ENCODE measurements at places on chromosomes 12 and 14. TPM values are rescaled to one million over a fixed set of nuclear protein-coding genes. Genes with fewer than 3 reads are reported as not detected.

Gene CFAP54
- polyA plus RNA-seq = 3.6 TPM

Gene SPIC
- polyA plus RNA-seq = not detected

Gene SERPINA5
- polyA plus RNA-seq = 9.6 TPM

Gene ACTR10
- polyA plus RNA-seq = 98.3 TPM

Gene LHX5
- 0.03 TPM for polyA plus RNA-seq

Gene SRRM4
- polyA plus RNA-seq = not detected

Gene ACVRL1
- 29.8 TPM for polyA plus RNA-seq

Gene LTB4R
- 2.2 TPM for polyA plus RNA-seq

Gene AQP2
- 216 TPM for polyA plus RNA-seq

Gene RBMS2
- polyA plus RNA-seq = 47.2 TPM

Gene PPP4R3A
- 132 TPM for polyA plus RNA-seq

Gene LUM
- 73.2 TPM for polyA plus RNA-seq

Gene DYNLL1
- polyA plus RNA-seq = 497 TPM

Gene C12orf42
- polyA plus RNA-seq = 0.38 TPM

Gene TIGAR
- polyA plus RNA-seq = 7.7 TPM

Gene PYGL
- polyA plus RNA-seq = 18.9 TPM

Gene MDM1
- 31.6 TPM for polyA plus RNA-seq

Gene EMP1
- polyA plus RNA-seq = 105 TPM

Gene C12orf50
- 0.58 TPM for polyA plus RNA-seq

Gene CDCA4
- polyA plus RNA-seq = 24.3 TPM

Gene NEUROD4
- polyA plus RNA-seq = not detected

Gene SBNO1
- polyA plus RNA-seq = 29.5 TPM

Gene CLEC1A
- 3.7 TPM for polyA plus RNA-seq

Gene RFX4
- polyA plus RNA-seq = not detected

Gene MYF5
- not detected for polyA plus RNA-seq

Gene AMHR2
- polyA plus RNA-seq = 0.24 TPM

Gene SYT1
- polyA plus RNA-seq = 27.4 TPM

Gene LRTM2
- polyA plus RNA-seq = 0.73 TPM

Gene FGF23
- polyA plus RNA-seq = 0.04 TPM

Gene HCAR1
- polyA plus RNA-seq = 2.0 TPM

Gene SMCO3
- polyA plus RNA-seq = 2.2 TPM

Gene FBRSL1
- polyA plus RNA-seq = 86.7 TPM

Gene TCTN1
- 112 TPM for polyA plus RNA-seq

Gene CISTR
- polyA plus RNA-seq = not detected

Gene FLRT2
- polyA plus RNA-seq = 237 TPM

Gene PTCSC3
- polyA plus RNA-seq = 0.32 TPM

Gene KCNMB4
- polyA plus RNA-seq = 14.9 TPM

Gene MMP19
- 1.1 TPM for polyA plus RNA-seq

Gene CMA1
- 0.52 TPM for polyA plus RNA-seq

Gene STXBP6
- 6.8 TPM for polyA plus RNA-seq

Gene SMCO2
- polyA plus RNA-seq = 1.4 TPM

Gene LARP4
- polyA plus RNA-seq = 44.1 TPM
